CMK (cell line): ENCODE measurements at places on chromosomes 12 and 14.

DNA sequence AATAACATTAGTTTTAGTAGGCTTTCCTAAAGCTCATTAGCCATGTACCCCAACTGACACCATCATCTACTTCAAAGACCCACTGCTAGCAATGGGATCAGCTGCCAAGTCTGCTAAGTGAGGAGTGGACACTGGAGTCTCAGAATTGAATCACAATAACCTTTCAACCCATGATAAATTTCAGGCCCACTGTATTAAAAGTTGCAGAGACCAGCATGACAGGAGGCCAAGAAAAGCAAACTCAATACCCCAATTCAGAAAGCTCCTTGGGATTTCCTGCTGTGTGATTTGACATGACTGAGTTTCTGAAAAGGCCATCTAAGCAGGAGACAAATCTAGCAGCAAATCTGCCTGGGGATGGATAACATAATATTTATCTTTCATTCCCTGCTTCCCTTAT lies 320.7 kb downstream of the NELL2 start:
- DNase-seq: no peak

DNA sequence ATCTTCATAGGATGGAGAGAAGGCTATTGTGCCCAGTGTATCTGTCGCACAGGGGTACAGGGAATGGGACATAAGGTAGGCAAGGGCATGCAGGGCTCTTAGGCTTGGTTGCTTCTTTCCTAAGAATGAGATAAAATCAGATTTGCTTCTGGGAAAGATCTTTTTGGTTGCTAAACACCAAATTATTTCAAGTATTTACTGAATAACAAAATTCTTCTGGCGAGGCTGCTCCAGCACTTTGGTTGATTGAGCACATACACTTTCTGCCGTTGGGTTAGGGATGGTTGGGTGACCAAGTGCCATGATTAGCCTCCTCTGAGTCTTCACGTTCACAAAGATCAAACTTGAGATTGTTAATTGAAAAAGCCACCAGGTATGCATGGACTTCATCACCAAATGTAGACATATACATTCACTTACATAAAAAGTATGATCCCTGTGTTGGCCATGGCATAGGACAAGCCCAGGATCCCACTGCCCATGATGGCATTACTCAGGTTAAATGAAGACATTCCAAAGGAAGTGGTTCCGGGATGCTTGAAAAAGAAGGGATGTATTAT lies 38.2 kb downstream of the SLC38A4 start:
- no peak for DNase-seq

DNA sequence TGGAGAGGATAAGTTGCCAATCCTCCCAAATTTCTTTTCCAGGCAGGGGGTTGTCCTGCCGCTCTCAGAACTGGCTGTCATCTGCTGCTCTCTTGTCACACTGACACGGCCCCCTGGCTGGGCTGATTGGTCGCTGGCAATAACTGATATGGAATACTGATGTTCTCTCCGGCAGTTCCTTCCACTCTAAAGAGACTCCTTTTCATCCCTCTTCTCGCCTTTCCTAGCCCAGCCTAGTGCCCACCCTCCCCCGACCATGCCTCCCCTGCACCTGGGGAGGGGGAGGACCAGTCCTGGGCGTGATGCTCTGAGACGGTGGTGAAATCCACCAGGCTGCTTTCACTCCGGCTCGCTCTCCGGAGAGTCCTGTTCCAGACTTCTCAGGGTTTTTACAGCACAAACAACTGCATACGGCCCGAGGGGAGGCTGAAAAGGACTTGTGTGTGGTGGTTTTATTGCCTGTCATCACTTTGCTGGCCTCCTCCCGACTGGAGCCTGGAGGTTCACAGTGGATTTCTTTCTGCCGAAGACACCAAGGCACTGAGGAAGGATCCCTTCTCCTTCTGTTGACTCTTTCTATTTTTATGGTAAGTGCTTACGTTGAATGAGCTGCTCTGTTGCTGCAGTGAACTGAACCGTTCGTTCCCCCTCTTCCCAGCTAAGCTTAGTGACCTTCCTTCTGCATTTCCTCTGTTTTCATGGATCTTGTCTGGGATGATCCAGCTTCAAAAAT lies at the start of gene ANO4:
TSS of gene ANO4 (plus strand) at position 336 of the 733 bp plus-strand sequence. CDS start 107,010 bp downstream, outside the sequence.
- DNase-seq: no peak

DNA sequence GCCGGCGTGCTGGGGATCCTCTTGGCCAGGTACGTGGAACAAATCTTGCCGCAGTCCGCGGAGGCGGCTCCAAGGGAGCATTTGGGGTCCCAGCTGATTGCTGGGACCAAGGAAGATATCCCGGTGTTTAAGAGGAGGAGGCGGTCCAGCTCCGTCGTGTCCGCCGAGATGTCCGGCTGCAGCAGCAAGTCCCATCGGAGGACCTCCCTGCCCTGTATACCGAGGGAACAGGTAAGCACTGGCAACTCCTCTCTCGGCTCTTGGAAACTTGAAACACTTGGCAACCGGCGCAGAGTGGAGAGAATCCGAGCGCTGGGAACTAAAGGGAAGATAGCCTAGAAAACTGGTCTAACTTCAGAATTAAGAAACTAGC lies 1.7 kb downstream of the PDE3A start:
- no peak for DNase-seq

DNA sequence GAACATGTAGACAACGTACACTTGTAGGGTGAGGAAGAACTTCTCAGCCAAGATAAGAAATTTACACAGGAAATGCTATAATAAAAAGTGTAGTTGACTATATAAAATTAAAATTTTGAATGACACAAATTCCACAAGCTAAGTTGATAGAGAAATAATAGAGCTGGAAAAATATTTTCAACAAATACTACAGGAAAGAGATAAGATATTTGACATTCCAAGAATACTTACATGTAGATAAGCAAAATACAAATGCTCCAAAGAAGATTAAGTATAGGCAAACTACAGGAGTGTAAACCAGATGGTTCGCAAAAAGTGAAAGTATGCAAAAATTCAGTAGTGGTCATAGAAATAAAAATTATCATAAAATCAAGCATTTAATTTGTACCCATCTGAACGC lies 49.2 kb upstream of the ANP32D start:
- no peak for DNase-seq

GRCh38 chr14:89841851-89842250 lies 112.7 kb downstream of the EFCAB11 start:
- no peak for DNase-seq

- DNase-seq: no peak
Measured at GRCh38 chr12:94146166-94146936, 2.0 kb upstream of the PLXNC1 start.

GRCh38 chr12:110105159-110105558 lies 19.0 kb upstream of the IFT81 start:
- no peak for DNase-seq

- DNase-seq: peak; percentile 15
Measured at GRCh38 chr12:96237465-96238077, 43.4 kb downstream of the ELK3 start.

DNA sequence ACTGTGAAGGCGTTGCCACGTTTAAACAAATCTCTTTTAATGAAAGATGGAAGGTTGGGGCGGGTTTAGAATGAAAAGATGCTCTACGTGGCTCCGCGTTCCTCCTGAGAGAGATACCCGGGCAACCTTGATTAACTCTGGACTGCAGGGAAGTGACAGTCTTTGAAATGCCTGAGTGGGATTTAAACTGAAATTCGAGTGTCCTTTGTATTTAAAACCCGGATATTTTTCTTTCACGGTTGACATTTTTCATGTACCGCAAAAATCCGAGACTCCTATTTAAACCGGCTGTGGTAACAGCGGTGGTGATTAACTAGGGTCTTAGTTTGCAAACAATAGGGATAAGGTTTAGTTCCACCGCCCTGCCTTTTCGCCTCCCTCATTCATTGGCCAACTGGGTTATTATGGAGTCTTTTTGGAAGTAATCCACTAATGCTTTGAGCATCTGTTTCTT lies 707 bp downstream of the G2E3 start:
- DNase-seq: no peak

DNA sequence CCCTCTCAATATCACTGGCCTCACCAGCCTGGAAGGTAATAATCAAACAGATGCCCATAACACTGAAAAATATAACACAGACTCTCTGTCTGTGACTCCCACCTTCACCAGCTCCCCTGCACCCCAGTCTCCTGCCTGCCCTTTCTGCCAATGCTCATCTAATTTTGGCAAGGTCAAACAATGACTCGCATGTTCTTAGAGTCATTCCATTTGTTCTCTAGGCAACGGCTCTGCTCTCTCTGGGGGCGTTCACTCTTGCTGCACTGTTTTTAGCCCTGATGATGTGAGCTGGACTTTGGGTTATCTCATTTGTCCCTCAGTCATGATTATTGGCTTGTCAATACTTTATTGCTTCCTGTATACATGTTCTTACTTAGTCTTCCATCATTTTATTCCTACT lies 691.8 kb downstream of the FLRT2 start:
- DNase-seq: no peak

DNA sequence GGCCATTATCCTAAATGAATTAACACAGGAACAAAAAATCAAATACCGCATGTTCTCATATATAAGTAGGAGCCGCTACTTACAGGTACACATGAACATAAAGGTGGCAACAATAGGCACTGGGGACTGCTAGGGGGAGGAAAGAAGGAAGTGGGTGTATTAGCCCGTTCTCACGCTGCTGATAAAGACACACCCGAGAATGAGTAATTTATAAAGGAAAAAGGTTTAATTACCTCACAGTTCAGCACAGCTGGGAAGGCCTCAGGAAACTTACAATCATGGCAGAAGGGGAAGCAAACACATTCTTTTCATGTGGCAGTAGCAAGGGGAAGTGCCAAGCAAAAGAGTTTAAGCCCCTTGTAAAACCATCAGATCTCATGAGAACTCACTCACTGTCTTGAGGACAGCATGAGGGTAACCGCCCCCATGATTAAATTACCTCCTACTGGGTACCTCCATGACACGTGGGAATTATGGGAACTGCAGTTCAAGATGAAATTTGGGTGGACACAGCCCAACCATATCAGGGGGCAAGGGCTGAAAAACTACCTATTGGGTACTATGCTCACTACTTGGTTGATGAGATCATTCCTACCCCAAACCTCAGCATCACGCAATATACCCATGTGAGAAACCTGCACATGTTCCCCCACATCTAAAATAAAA lies 16.4 kb upstream of the MIA2 start:
- no peak for DNase-seq

- no peak for DNase-seq
Measured at GRCh38 chr14:64855721-64856528, 23.8 kb downstream of the SPTB start.

DNA sequence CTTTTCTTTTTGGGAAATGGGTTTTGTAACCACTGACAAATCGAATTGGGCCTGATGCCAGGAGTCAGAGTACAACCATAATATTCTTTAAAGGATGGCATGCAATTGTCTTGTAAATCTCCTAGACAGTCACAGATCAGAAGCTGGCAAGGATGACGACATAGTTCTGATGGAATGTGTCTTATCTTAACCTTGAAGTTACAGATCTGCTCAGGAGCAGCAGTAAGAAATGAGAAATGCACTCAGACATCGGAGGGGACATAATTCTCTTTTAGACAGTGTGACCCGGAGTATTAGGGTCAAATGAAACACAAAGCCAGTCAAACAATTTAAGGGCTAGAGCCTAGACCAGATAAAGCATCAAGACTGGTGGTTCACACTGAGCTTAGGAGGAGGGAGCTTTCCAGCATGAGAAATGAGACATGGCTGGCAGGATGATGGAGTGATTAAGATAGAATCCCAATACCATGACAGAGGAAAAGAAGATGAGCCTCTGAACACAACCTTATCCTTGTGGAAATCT lies 17.5 kb downstream of the CBX5 start:
- no peak for DNase-seq

- DNase-seq: no peak
Measured at GRCh38 chr12:21644516-21644915, 13.1 kb downstream of the LDHB start.

- DNase-seq: no peak
Measured at GRCh38 chr14:34334329-34334728, 127.7 kb downstream of the SPTSSA start.

GRCh38 chr14:54652188-54652587 lies 85.3 kb downstream of the SAMD4A start:
- no peak for DNase-seq
